ENCODE measurements at places on chromosomes 7 and 10.

GRCh38 chr10:127976701-127977356, 69.9 kb downstream of the PTPRE start:
- no peak for DNase-seq

- DNase-seq: no peak
Measured at GRCh38 chr10:68302503-68302823, 29.4 kb upstream of the HNRNPH3 start.

GRCh38 chr7:155270861-155271260, 26.8 kb upstream of the INSIG1 start:
- no peak for DNase-seq

DNA sequence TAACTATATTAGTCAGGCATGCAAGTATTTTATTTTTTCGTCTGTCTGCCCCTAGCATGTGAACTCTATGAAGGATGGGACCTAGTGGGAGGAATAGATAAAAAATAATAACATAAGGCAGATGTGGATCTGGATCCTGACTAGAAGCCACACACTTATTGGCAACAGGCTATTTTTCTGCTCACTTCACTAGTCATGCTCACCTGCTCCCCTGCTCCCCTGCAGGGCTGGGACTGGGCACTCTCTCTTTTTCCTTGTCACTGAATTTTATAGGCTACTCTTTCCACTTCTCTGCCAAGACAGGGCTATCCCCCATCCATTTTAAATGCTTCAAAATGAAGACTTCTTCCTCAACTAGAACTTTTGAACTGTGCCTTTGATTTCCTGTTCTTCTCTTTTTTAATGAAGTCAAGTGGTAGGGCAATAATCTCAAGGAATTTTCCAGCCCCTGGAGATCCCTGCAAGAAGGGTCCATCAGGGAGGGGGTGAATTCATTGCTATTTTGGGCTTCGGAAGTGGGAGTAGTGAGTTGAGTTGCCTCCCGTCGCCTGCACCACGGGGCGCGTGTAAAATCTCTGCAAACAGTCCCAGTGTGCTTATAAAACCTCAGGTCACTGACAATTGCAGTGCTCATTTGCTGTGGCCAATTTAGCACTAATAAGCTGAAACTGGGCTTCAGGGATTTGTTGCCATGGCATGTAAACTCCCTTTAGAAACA, 156.7 kb upstream of the NPVF start:
- DNase-seq: no peak

DNA sequence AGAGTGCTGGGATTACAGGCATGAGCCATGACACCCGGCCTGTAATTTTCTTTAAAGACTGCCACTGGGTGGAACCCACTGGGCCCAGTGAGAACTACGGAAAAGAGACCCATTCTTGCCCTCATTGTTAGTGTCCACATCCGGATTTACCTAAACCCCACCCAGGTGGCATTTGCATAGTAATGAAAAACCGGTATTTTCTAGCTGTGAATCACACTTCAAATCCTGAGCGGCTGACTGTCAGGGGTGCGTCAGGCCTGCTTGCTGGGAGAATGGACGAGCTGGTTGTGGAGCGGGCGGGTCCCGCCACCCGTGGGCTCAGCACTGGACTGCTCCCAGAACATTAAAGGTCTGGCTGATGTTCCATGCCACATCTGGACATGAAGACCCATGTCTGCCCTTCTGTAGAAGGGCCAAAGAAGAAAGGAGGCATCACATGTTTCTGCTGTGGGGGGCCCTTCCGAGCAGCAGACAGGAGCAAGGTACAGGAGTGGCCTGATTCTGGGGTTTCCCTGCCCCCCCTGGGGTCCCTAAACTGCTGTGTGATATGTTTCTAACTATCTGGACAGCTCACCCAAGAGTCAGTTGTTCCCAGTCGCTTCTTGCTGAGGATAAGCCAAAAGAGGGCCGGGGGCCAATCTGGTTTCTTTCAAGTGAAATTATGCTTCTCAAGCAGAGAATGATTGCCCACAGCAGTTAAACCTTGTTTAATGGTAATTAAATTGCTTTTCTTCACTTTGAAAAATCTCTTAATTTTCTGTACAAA, 46.4 kb downstream of the KIAA1217 start:
- DNase-seq: peak; percentile 47
